ENCODE measurements at places on chromosomes 5 and 9.

DNA sequence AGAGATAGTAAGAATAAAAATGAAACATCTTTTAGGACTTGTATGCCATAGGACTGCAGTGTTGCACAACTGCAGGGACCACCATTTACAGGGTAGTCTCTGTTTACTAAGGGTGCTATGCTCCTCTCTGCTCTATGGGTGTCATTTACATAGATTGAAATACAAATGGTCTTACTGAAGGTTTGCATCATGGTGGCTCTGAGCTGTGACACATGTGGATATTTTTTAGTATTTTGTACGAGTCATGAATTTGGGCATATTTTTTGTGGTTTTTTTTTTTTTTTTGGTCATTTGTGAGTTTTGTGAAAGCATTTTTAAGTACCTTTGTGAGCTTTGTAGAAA is 47.4 kb downstream of the CSNK1G3 start:
- no peak for DNase-seq

DNA sequence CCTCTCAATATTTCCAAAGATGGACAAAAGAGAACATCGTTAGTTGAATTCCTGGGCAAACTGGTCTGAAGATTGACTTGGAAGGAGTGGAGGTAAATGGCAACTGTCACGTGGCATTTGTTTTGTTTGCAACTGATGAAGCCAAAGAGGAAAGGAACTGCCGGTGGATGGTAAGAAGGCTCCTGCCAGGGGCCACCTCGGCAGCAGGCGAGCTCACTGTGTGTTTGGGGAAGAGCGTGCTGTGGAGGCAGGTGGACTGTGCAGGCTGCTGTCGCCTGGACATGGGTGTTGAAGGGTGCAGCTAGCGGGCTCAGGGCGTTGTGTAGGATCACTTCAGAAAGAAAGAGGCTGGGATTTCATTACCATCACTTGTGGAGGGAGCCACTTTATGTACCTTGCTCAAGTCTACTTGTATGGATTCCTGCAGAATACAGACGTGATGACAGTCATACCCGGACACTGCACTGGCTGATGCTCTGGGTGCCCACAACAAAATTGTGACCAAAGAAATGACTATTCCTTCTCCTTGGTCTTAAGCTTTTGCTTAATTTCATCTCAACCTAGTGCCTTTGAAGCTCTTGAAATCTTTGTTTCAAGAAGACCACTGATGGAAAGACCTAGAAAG is 72.7 kb downstream of the MAP1B start:
- no peak for DNase-seq

DNA sequence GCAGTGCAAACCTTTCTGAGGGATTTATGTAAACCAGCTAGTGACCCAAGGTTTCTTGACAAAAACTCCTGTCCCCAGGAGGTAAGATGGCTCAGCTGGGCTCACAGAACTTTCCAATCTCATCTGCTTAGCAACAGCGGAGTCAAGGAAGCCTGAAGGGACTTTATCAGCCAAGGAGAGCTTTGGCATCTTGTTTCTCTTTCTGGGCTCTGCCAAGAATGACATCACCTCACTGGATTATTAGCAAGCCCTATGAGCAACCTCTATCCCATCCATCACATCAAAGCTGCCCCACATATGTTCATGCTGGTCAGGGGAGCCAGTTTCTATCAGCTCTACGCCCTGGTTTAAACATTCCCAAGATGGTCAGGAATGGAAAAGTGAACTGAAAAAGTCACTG is 461.3 kb downstream of the ENC1 start:
- DNase-seq = no peak

- no peak for DNase-seq
These were observed 1981.7 kb upstream of the NUDT12 start for GRCh38 chr5:105544300-105544699.

DNA sequence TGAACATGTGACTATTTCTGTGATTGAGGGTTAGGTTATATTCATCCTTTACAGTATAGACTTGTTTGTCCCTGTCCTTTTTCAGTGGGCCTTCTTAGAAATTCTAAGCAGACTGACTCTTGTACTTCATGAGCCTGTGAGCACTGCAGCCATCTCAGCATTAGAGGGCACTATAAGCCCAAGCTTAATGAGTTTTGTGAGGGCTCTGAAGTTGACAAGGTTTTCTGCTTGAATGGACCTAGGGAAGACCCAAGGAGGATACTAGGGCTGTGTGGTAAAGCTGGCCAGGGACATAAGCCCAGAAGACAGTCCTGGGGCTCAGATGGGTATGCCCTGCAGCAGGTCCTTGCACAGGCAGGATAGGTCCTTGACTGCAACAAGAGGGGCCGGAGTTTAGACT is 126.5 kb downstream of the MRPS30 start:
- no peak for DNase-seq

- DNase-seq = no peak
These were observed at the start of gene FIBCD1 for GRCh38 chr9:130938652-130939404. Gene FIBCD1, minus strand, starts transcription at chr9:130939247. Its CDS starts 640 bp downstream, at chr9:130938607.

GRCh38 chr9:13750061-13750460 is 470.6 kb upstream of the MPDZ start:
- no peak for DNase-seq

DNA sequence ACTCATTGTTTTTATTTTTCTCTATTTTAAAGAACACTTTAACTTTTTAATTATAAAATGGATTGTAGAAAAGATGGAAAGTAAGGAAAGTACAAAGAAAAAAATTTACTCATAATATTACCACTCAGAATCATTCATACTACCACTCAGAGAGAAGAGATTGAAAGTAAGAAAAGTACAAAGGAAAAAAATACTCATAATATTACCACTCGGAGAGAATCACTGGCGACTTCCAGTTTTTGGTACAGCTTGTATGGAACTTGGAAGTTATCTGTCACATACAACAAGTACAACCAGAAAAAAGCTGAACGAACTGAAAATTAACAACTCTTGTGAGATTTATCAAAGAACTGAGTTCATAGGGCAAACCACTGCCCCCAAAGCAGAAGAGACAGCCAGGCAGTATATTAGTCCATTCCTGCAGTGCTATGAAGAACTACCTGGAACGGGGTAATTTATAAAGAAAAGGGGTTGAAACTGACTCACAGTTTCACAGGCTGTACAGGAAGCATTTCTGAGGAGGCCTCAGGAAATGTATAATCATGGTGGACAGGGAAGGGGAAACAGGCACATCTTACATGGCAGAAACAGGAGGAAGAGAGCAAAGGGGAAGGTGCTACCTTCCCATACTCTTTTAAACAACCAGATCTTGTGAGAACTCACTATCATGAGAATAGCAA is 183.9 kb downstream of the SMARCA2 start:
- no peak for DNase-seq

- DNase-seq = no peak
These were observed 2.7 kb downstream of the IL31RA start for GRCh38 chr5:55853818-55854217.

DNA sequence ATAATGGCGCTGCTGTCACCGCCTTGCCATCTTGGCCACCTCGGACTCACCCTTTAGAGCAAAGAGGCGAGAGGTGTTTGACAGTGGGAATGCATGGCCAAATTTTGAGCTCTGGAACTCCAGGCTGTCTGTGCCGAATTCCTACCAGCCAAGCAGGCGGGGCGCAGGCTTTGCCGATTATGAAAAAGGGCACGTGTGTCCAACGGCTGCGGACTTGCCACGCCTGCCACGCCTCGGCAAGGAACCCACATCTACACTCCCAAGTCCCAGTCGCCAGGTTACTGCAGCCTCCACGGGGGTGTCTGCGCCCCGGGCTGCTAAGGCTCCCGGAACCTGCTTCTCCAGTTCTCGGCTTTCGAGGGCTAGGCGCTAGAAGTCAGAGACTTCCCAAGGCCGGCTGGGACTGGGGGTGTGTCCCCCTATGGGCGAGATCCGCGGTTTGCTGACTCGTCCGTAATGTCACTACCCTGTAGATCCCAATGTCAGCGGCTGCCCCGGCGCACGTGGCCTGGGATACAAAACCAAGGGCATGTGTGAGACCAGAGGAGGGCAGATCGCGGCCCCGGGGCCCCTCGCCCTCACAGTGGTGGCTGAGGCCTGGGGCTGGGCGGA is 2.8 kb downstream of the NPR3 start:
- DNase-seq = no peak

- DNase-seq = no peak
These were observed 73.6 kb upstream of the MAMDC2 start for GRCh38 chr9:69970001-69970533.

DNA sequence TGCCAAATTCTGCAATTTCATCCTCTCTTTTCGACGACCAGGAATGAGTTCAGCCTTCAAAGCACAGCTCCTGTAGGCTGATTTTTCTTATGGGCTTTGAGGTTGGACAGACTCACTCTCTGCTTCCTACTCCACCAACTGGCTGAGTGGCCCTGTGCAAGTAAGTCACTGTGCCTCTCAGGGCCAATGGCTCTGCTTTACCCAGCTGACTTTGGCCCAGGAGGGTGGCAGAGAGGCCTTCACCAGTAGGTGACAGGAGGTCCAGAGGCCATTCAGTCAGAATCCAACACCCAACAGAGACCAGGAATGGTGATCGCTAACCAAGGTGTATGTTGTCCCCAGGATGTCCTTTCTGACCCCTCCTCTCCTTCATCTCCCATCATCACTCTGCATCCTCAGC is 49.5 kb upstream of the ALDH1B1 start:
- no peak for DNase-seq

- DNase-seq = no peak
These were observed 562.3 kb upstream of the C9orf72 start for GRCh38 chr9:28135549-28135948.

DNA sequence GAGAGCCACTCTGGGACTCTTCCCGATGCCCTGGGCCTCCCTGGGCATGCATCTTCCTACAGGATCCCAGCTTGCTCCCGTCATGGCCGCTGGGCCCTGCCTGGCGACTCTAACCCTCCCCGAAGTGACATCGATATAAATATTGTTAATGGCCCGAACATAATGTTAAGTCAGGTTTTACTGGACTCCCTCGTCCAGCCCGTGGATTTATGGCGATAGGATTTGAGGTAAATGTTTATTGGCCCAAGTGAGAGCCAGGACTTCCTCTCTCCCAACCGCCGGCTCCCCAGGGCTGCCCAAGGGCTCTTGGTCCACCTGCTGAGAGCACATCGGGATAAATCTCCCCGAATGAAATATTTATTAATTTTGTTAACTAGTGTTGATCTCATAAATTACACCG is 246.3 kb downstream of the PBX3 start:
- no peak for DNase-seq

- no peak for DNase-seq
These were observed at the start of gene PCDHGA3 for GRCh38 chr5:141343242-141343952. Gene PCDHGA3, plus strand, starts transcription at chr5:141343829. Its CDS starts 205 bp downstream, at chr5:141344034.

DNA sequence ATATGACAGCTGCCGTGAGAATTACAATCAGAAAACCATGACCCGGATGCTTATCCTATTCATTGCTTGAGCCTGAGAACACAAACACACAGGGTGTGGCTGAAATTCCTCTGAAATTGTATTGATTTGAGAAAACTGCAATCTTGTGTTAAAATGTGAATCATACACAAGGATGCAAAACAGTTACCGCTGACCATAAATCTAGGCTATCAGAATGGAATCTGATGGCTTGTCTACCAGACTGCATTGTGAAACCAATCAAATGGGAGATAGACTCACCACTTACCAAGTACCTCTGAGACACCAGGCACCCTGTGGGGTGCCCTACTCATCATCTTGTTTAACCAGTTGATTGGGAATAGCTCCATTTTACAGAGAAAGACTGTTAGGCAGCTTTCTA is 188.7 kb upstream of the MSX2 start:
- DNase-seq = no peak

GRCh38 chr9:24625097-24625496 is 79.4 kb upstream of the IZUMO3 start:
- DNase-seq = no peak

DNA sequence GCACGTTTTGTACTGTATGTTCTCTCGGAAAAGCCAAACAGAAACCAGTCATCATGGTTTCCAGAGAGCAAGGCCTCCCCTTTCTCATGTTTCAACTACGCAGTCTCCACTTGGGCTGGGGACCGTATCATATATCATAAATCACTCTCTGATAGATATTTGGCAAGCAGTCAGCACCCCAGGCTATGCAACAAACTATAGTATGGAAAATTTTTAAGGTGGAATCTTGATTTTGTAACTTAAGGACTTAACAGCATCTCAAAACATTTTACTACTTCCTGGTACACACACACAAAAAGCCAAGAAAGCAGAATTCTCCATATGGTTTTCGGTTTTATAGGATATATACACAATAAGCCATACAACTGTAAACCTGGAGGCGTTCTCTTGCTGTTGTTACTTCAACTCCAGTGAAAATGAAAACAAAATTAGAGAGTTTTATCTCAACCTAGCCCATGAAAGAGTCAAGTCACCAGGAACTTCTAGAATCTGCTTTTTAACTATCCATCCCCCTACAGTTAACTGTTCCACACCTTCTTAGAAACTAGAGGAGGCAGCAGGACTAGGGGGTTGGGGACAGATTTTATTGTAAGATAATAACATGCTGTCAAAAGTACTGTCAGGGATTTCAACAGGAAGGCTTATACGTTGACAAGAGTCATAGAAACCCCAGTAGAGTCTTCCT is 283.4 kb downstream of the NFIB start:
- peak; percentile 65 for DNase-seq

- no peak for DNase-seq
These were observed 4.1 kb downstream of the LRSAM1 start for GRCh38 chr9:127455324-127455992.

- no peak for DNase-seq
These were observed at the start of gene PLPPR1 for GRCh38 chr9:101028346-101029314. Gene PLPPR1, plus strand, starts transcription at chr9:101028727.

GRCh38 chr9:32359452-32359851 is 25.0 kb upstream of the ACO1 start:
- no peak for DNase-seq

DNA sequence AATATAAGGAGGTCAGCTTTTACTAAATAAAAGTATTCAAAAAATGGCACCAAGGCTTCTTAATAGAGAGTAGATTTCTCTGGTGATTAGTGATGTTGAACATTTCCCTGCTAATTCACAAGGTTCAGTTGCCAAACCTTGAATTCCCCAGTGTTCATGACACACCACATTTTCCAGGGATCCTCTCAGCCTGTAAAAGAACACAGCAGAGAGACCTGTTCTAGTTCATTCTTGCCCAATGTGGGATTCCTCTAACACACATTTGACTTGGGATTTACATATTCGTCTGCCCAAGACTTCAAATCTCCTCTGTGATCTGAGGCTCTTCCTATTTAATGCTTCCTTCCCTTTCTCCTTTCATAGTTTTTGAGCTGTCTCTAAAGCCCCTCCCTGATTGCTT is 273.2 kb upstream of the CDH9 start:
- DNase-seq = no peak

- no peak for DNase-seq
These were observed 113.9 kb downstream of the SEC61B start for GRCh38 chr9:99336005-99336404.

GRCh38 chr9:115794921-115795475 is 358.6 kb upstream of the PAPPA start:
- DNase-seq = no peak
